ENCODE measurements at places on chromosomes 5 and 9.

DNA sequence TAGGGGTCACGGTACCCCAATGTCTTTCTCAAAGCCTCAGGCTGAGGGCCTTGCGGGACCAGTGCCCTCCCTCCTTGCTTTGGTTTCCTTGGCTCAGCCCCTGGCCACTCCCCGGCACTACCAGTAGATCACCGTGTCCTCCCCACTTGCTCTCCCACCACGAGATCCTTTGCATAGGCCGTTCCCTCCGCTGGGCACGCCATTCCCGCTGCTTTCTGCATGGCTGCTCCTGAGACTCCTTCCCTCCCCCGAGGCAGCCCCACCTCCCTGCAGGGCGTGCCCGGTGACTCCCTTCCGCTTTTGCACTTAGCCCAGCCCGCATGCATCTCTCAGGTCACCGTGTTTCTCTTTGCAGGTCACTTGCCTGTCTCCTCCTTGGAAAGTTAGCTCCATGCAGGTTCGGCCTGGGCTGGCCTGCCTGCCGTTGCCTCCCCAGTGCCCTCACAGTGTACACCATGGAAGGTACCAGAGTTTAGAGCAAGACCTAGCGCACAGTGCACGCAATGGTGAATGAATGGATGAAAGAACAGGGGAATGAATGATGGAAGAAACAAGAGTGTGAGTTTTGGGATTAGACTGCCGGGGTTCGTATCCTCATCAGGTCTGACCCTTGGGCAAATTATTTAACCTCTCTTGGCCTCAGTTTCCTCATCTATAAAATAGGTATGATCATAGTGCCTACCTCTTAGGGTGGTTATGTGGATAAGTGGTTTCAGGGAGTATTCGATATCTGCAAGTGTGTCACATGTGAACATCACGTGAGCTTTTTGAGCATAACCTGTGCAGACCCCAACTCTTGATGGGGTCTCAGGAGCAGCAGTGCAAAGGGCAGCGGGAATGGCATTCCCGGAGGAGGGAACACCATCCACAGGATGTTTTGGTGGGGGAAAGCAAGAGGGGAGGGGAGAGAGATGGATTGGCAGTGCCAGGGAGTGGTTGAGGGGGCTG is 214.3 kb downstream of the C9orf50 start:
- no peak for DNase-seq

- DNase-seq = no peak
These were observed 43.9 kb upstream of the GLIPR2 start for GRCh38 chr9:36092509-36093215.

DNA sequence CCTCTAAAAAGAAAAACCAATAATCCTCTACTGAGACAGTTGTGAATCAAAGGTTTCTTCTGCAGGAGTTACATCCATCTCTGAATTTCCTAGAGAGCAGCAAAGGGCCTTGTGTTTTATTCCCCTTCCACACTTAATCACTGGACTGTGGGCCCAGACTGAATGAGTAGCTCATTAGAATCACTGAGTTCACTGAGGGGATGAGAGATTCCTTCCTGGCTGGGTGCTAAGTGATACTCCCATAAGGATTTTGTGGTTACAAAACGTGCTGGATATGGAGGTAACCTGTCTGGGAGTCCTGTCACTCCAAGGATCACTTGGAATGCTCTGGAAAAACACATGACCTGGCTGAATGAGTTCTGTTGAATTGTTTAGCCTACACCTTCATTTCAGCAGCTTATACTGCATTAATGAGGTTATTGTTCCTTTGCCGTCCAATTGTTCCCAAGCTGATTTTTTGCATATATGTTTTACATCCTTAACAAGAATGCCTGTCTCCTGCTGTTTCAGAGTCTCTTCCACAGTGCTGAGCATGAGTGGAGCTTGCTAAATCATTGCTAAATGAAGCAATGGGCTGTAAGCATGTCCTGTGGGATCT is 82.9 kb downstream of the MEF2C start:
- no peak for DNase-seq

GRCh38 chr9:111099199-111100008 is 61.1 kb upstream of the LPAR1 start:
- DNase-seq = no peak

DNA sequence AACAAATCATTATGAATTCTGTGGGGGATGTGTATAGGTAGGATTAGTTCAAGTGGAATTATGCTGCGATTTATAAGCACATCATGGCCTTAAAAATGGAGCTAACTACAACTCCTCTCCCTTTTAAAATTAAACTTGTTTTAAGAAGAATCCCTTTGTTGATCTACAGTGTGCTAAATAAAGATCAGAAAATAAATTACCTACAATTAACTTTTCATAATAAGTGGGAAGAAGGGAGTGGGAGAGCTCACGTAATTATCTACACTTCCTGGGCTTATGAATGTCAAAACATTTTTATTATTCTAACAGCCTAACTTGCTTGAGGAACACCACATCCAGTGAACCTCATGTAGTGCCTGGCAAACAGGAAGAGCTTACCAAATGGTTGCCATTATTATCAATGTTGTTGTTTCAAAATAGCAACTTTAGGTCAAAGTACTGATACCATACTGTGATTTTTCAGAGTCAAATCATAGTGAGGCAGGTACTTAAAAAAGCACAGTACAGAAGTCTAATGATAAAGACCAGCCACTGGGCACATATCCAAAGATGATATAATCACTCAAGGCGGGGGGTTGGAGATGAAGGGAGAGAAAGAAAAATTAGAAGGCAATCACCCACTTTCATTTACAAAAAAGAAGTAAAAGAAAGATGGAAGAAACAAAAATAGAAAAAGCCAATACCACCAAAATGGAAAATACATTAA is 174.0 kb downstream of the RAPGEF6 start:
- DNase-seq = no peak

DNA sequence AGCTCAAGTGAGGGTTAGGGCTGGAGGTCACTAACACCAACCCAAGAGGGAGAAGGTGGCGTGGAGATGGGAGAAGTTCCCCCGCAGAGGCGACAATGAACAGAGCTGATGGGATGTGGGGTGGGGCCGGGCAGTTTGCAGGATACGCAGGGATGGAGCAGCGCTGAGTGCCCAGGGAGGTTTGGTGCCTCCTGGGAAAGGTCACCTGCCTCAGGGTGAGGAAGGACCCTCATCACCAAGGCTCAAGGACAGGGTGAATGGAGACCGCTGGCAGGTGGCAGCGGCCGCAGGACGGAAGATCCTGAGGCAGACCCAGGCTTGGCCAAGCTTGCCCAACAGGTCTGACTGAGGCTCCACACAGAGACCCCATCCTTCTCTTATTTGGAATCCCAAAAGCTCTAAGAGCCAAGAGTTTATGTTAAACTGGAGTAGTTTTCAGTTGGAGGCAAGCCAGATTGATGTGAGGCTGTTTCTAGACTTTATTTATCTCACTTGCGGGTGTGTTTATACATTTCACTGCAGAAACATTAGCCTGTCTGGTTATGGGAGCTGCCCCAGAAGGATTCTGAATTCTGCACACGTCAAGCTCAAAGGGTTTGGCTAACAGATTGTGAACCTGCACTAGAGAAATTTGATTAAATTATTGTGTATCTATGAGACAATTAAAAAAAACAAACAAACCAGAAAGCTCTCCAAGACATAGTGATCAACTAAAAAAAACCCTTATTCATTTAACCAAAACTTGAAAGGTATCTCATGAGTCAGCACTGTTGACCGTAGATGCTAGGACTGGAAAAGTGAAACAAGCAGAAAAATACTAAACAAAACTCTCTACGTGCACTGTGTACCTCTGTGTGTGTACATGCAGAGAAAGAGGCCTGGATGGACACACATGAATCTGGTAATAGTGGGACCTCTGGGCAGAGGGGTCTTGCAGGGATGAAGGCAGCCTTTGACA is 146.2 kb upstream of the PHYKPL start:
- no peak for DNase-seq

GRCh38 chr5:92371889-92372235 is 988.7 kb upstream of the ARRDC3 start:
- DNase-seq = no peak

DNA sequence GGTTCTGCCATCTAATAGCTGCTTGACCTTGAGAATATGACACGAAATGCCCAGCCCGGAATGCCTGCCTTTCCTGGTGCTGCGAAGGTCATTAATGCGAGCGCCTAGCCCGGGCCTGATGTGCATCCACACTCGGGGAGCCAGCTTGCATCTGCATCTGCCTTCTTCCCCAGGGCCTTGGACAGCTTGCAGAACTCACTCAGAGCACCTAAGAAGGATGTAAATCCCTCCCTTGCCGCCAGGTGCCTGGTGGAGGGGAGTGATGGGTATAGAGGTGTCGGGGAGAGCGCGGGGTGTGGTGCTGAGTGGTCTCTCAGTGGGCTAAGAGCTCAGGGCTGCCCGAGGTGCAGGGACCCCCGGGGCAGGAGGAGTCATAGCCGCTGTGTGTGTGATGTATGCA is 127.2 kb downstream of the MRPL36 start:
- DNase-seq = no peak

DNA sequence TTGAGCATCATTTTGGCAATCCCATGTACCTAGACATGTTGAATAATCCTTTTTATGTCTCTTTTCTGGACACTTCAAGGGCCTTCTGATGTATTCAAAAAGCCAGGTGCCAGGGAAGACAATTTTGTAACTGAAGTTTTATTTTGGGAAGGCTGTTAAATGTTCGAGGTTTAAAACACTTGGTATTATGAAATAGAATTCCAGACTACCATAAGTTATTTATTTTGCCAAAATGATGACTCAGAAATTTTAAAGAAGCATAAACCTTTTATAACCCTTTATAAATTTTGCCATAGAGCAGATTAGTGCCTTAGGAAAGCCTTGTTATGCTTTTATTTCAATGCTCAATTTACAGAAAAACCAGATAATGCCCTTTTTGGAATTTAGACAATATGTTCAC is 30.3 kb upstream of the UHRF2 start:
- DNase-seq = no peak

DNA sequence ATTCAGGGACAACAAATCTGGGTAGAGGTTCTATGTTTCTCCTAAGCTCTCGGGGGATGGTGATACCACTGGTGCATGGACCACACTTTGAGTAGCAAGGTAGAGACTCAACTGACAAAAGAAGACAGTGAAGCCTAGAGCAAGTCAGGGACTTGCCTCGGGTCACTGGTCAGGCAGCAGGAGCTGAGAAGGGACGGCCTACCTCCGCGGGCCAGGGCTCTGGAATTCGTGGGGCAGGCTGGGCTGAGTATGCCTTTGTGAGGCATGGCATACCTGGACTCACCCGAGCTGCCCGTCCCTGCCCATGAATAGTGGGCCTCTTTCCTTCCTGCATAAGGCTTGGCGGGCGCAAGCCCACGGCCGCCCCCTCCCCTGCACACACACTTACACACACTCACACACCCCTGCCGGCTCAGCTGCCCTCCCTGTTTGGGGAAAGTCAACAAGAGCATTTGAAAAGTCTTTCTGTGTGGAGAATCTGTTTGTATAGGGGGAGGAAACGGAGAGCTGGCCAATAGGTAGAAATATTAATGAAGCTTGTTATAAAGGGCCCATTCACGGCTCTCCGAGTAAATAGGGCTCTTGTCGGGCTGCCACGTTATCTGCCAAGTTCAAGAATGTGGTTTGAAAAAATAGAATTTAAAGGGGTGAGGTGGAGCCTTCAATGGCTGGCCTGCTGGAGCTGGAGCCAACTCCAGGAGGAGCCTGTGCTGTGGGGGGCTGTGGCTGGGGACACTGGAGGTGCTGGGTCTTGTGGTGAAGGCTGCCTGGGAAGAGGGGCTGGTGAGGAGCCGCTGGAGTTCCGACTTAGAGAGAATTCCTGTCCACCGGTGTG is 19.1 kb upstream of the KIF12 start:
- no peak for DNase-seq

DNA sequence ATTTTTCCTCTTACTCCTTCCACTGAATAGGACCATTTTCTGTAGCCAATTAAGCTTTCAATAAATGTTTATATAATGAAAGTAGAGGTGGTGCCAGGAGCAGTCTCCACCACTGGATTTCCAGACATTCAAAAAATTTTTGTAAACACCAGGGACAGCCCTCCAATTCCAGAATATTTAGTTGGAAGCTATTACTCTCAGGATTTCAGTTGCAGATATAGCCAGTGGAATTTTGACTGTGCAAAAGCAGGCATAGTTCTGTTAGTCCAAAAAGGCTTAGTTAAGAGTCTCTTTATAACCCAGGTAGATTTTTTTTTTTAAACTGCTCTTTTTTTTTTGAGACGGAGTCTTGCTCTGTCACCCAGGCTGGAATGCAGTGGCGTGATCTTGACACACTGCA is 138.1 kb upstream of the DMRT1 start:
- no peak for DNase-seq

DNA sequence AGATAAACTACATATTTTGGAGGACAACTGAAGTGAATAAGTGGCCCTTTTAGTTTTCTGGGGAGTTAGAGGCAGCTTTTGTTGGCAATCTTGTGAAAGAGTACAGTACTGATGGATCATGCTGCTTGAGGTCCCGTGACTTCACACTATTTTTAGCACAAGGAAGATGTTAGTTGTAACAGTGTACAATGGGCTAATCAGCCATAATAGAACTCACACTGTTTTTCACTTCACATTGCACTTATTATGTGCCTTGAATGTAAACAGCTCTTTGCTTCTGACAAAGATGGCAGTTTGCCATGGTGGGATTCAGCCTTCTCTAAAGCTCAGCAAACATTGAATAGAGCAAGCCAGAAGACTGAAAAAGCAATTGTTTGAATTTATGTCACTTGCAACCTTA is 176.7 kb upstream of the ZNF608 start:
- no peak for DNase-seq

- DNase-seq = no peak
These were observed 37.3 kb upstream of the PTPN3 start for GRCh38 chr9:109535365-109535764.

DNA sequence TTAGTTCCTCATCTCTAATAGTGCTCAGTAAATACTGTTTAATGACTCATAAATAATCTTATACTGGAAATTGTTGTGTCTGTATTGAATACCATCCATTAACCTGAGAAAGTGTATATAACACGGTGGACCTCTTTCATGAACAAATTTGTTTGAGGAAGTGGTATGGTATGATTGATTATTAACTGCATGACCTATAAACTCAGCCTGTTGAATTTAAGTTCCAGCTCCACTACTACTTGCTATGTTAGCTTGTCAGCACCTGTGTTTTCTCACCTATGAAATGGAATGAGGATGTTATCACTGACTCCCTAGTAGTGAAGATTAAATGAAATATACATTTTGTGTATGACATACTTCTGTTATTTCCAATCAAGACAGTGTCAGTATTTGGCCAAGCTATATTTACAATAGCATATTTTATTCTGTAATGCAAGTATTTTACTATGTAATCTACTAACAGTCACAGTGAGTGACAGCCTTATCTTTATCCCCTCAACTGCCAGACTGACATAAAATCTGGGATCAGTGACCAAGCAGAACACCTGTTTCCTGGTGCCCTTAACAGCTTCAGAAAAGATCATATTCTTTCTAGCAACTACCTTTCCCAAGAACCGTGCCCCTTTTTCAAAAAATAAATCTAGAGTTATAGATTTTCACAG is 77.3 kb upstream of the ITGA1 start:
- DNase-seq = no peak

GRCh38 chr9:4750023-4750673 is 9.1 kb upstream of the AK3 start:
- no peak for DNase-seq

Measured in T follicular helper cell (primary cell).